ENCODE measurements at places on chromosomes 2 and 18.

- no peak for DNase-seq
Measured at GRCh38 chr2:124662946-124663644, 638.0 kb downstream of the CNTNAP5 start.

GRCh38 chr2:192029089-192029488 is 165.6 kb downstream of the TMEFF2 start:
- DNase-seq, result no peak

DNA sequence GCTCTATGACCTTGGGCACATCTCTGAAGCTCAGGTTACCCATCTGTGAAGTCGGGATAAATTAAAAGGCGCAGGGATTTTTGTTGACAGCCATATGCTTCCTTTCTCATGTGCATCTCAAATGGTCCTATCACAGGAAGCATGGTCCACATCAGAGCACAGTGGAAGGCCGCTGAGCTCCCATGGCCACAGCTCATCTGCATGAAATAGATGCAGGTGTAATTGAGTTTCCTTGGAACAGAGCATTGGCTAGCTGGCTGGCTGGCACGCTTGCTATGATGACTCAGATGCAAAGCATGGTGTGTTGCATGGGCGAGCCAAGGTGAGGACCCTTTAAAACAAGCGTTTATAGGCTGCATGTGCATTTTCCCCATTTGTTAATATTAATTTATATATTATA is 79.3 kb downstream of the TXNL1 start:
- no peak for DNase-seq

GRCh38 chr2:88691339-88692183 is at the start of gene RPIA:
RPIA (plus strand) TSS chr2:88691673; CDS start chr2:88691699, 26 bp downstream.
- DNase-seq, result peak; percentile 99

GRCh38 chr2:168713325-168713724 is 89.1 kb upstream of the NOSTRIN start:
- no peak for DNase-seq

DNA sequence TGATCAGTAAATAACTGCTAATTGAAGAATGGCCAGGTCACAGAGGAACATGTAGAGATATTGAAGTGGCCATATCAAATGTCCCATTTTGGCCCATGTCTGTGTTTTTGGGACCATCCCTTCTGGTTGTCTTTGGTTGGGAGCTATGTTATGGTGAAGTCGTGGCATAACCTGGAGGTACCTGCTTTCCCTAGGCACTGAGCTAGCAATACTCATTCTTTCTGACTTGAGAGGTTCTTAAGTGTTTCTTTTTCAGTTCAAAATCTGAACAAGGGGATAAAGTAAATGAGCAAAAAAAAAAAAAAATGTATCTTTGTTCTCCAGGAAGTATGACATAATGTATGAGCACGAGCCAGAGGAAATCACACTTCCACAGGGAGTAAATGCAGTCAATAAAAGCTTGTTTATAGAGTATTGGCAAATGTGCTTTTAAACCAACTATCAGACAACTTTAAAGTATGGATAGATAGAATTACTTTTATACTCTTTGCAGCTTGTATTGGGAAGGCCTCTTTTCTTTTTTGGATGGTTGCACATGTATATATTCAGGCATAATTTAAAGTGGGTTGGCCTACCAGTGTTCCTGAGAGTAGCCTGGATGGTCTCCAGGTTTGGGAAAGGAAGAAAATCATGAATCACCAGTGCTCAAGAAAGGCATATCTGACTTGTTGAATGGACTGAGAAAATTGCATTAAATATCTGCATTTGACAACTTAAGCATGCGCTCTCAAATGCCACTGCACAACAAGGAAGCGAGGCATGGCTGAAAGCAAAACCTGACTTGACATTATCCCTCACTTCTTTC is 125.0 kb downstream of the SPHKAP start:
- DNase-seq, result no peak

DNA sequence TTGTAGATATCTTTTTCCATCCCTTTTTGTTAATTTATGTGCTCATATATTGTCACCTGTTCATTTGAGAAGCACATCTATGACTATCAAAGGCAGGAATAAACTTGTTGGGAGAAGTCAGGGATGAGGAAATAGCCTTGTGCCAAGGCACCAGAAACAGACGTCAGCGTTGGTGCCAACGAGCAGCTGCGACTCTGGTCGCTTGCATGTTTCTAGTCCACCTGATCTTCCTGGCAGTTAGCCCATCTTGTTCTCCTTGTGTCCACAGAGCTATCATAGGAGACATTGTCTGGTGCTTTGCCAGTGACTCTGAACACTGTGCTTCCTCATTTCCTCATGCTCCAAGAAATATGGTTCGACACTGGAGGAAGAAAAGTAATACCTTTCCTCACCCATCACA is 374.4 kb downstream of the PTPRM start:
- no peak for DNase-seq

- no peak for DNase-seq
Measured at GRCh38 chr2:132789066-132789465, 119.1 kb upstream of the LYPD1 start.

GRCh38 chr2:64522843-64523428 is 1.2 kb upstream of the AFTPH start:
- peak; percentile 81 for DNase-seq

- DNase-seq, result no peak
Measured at GRCh38 chr2:98540536-98540935, 67.8 kb downstream of the COA5 start.

DNA sequence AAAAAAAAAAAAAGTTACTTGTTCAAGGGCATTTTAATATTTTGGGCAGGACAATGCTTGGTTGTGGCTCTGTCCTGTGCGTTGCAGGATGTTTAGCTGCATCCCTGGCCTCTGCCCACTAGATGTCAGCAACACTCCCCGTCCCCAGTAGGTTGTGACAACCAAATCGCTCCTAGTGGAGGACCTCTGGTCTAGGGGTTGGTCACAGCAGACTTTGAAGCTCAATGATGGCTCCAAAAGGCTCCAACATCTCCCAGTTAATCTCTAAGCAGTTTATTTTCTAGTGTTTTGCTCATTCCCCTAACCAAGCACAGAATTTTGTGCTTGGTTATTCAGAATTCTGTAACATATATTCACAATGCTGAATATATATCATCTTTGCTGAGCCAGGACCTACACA is 67.0 kb downstream of the CHRNA1 start:
- peak; percentile 72 for DNase-seq

- no peak for DNase-seq
Measured at GRCh38 chr18:13470516-13471197, 252.1 kb downstream of the LDLRAD4 start.

GRCh38 chr2:74401891-74402290 is 19.5 kb downstream of the C2orf81 start:
- DNase-seq, result no peak

- DNase-seq, result no peak
Measured at GRCh38 chr18:45221363-45221762, 393.9 kb upstream of the SLC14A2 start.

DNA sequence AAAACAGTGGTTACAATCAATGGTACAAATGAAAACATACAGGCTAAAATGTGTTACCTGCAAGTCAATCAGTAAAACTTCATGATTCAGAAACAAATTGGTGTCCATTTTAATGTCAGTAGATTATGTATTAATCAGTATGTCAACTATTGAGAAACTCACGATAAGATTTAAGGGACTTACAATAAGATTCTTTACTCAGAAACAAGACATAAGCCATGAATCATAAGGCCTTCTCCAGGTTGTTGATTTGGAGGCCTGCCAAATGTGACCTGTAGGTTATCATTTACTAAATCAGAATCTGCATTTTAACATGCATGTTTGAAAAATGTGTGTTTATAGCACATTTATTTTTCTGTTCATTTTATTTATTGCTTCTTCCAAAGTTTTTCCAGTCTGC is 623.1 kb downstream of the CCDC85A start:
- DNase-seq, result no peak

DNA sequence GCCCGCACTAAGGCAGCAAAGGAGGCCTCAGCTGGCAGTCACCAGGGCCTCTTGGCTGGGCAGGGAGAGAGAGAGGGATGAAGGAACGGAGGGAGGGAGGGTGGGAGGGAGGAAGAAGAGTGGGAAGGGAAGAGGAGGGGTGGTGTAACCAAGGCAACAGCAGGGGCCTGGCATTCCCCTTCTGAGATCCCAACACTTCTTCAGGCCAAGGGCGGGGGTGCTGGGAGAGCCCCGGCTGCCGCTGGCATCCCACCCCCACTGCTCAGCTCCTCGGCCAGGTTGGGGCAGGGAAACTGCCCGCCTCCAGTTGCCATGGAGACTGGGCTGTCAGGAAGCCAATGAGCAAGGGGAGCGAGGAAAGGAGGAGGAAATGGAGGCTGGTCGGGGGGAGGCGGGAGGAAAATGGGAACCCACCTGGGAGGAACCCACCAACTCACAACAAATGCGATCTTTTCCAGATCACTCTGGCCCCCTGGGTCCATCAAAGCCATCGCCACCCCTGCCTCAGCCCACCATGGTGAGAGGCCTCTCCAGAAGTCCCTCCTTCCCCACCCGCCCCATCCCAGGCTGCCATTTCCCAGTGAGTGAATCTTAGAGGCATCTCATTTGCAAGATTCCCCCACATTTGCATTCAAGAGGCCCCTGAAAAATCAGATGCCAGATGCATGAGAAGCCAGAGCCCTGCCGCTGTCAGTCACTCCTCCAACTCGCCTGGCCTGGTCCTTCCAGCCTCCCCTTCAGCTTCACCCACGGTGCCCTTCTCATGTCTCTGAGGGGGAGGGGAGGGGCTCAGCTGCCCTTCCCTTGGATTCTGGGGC is 12.4 kb downstream of the SH2D6 start:
- no peak for DNase-seq

DNA sequence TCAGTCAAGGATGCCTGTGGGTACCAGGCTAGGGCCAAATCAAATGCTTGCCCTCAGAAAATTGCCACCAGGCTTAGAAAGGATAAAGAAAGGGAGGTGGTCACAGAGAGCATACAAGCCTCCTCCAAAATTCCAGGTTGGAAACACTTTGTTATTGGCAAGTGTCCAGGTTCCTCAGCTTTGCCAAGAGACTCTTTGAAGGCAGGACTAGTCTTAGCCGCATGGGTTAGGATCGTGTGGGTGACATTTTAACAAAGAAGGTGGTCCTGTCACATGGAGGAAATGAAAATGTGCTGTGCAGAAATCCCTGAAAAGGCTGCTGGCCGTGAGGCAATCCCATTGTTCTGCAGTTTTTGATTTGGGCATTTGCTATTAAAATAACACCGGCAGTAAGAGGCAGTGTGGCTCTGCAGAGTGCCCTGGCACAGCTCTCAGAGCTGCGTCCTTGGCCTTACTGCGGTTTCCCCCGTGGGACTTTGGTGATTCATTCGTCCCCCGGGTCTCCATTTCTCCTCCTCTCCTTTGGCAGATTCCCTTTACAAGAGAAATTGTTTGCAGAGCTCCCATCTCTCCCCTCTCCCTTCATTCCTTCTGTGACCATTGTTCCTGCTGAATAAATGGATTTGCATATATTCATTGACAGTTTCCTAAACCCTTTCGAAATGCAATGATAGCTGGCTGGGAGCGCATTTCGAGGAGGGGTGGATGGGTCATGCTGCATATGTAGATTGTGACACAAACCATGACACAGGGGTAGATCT is 187.3 kb downstream of the VAPA start:
- no peak for DNase-seq

- peak; percentile 75 for DNase-seq
Measured at GRCh38 chr2:237122214-237122666, 36.6 kb downstream of the COPS8 start.

DNA sequence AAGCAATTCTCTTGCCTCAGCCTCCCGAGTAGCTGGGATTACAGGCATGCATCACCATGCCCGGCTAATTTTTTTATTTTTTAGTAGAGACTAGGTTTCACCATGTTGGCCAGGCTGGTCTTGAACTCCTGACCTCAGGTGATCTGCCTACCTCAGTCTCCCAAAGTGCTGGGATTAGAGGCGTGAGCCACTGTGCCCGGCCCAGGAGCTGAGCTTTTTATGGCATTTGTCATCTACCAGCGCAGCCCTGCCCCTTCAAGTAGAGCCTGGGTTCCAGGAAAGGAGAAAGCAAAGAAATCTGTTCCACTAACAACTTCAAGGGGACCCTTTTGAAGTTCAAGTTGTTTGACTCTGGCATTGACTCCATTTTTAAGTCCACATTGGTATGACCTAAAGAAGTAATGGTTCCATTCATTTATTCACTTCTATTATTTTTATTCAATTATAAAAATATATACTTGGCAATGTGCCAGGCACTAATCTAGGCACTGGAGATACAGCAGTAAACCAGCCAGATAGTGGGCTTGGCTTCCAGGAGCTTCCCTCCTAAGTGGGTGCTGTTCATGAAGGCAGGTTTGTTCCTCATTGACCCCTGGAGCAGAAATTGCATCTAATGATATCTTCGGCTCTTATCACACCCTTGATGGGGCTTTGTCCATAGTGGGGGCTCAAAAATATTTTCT is 8.0 kb upstream of the SFTPB start:
- no peak for DNase-seq

- DNase-seq, result no peak
Measured at GRCh38 chr2:9700109-9700495, 69.3 kb upstream of the YWHAQ start.

DNA sequence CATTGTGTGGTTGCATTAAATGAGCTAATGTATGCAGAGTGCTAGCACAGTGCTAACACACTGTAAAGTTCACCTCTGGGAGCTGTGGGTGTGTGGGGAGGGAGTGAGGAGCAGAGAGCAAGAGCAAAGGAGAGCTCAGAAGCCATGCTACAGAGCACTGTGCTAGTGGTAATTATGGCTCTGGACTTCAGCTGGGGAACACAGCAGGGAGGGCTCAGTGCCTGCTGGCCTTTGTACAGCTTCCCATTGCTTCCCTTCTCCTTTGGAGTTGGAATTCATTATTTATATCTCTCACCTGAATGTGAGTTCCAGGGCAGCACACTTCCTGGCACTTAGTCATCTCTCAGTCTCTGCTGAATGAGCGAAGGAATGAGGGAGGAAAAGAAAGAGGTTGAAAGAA is 2.5 kb upstream of the PLA2R1 start:
- DNase-seq, result no peak

DNA sequence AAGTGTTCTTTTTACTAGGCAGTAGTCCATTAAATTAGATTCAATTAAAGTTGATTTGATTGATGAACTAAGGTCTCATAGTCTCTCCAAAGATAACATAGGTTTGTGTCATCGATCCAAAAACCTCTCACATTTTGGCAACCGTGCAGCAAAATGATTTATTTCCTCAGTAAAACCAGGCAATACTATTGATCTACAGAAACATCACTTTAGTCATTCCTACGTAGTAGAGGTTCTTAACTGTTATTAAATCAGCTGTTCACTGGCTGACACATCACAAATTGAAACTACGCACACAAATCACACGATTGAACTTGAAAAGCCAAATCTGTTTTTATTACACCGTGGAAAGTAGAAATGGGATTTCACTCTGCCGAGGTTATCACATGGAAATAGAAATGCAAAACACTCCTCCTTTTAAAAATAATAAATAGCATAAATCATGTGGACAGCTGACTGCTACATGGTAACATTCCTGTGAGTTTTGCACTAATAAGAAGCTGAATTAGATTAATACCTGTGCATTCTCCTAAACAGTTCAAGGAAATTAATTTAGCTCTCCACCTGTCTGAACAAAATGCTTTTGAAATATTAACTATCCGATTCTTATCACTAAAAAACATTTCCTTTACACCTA is 262.5 kb downstream of the CDH20 start:
- no peak for DNase-seq

- no peak for DNase-seq
Measured at GRCh38 chr2:215405722-215406581, 29.9 kb downstream of the FN1 start.

All from NCI-H460 (cell line).